Activated gamma-delta T cell treated with anti-CD3 and anti-CD28 coated beads, Interleukin-2, amount 50 U/mL, for 16 hours (primary cell): ENCODE measurements at places on chromosomes 12 and 14.

- DNase-seq: no peak
Observed at GRCh38 chr12:1587927-1588574, 6.3 kb downstream of the FBXL14 start.

DNA sequence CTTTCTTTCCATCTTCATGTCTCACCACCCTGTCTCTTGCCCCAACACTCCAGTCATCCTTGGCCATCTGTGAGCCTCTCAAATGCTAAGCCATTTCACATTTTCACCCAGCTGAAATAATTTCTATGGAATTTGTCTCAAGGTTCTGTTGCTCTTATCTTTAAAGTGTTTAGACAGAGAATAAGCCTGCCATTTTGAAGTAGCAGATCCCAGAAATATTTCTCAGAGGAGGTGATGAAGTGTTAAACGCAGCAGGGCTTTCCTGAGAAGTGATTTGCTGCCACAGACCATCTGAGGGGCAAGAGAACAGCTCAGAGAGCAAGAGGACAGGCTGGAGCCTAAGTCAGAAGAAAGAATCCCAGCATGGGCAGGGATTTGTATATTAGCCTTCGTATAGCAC is 71.6 kb upstream of the CLMN start:
- no peak for DNase-seq

GRCh38 chr14:31414190-31414833 is 6.0 kb downstream of the HEATR5A start:
- no peak for DNase-seq

- no peak for DNase-seq
Observed at GRCh38 chr12:116060764-116061163, 216.7 kb downstream of the MED13L start.

DNA sequence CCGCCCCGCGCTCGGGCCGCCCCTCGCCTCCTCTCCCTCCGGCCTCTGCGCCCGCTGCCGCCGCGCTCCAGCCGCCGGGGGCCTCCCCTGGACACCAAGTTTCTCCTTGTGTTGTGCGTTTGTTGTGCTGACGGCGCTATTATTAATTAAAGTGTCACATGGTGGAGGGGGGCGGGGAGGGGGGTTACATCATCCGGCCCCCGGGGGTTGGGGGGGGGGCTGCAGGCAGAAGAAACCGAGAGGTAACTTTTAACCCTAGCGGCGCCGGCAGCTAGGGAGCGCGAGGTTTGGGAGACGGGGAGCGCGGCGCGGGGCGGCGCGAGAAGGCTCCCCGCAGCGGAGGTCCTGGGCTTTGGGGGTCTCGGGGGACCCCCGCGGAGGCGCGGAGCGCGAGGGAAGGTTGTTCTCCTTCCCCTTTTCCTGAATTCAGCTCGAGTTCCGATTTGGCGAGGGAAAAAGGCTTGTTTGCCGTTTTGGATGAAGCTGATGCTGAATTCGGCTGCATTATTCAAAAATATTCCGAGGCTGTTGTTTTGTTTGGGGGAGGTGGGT is at the start of gene HRK:
HRK (minus strand) TSS at position 117 of the 552 bp plus-strand sequence. CDS start 134 bp downstream, outside the sequence.
- DNase-seq: no peak
